ENCODE measurements at places on chromosomes 3 and 15. TPM values are rescaled to one million over a fixed set of nuclear protein-coding genes. Genes with fewer than 3 reads are reported as not detected.

TRH gene
- not detected for total RNA-seq

ZNF662 gene
- 2.7 TPM for total RNA-seq

TEX55 gene
- not detected for total RNA-seq

DNA sequence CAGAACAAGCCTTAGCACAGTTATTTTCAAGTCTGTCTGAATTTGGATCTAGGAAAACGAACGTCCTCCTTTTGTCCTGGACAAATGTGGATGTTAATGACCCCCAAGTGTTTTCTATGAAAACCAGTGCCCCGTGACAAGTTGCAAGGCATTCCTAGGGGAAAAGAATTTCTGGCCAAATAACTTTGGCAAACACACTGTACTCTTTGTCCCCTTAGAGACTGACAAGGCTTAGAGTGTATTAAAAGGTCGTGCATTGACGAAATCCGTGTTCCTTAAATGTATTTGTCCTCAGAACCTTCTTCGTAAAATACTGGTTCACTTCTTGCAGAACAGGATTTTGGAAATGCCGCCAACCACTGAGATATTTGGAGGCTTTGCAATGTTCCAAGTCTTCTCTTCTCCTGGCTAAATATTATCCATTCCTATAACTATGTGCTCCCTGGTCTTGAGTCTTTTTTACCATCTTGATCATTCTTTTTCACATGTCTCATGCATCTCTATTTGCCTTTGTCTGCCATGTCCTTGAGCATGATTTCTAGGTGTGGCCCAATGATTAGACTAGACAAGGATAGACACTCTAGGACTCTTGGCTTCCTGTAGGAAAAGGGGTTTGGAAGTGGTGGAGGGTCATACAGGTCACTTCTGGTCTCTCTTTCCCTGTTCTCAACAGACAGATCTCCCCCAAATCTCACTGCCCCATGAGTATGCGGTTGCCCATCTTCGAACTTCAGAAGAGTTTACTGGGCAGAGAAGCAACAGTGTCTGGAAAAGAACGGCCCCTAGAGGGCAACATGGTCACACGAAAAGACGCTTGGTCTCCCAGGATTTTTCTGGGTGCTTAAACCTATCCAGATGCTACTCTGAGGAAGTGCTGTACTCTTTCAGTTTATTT lies 117.5 kb downstream of the EDEM1 start:
- no peak overlapping the region for H3K27ac ChIP-seq
- no peaks in the 10 kb centered on the region for H3K4me1 ChIP-seq
- H3K27me3 ChIP-seq = no peaks in the 10 kb centered on the region

GRCh38 chr15:41161736-41162135 lies 45.7 kb upstream of the INO80 start:
- H3K36me3 ChIP-seq = no peaks in the 10 kb centered on the region
- no peaks in the 10 kb centered on the region for H3K4me1 ChIP-seq
- H3K27ac ChIP-seq = no peak overlapping the region
- H3K27me3 ChIP-seq = no peaks in the 10 kb centered on the region

- peaks cover 62% of the 10 kb centered on the region for H3K36me3 ChIP-seq
- no peak overlapping the region for H3K27ac ChIP-seq
- H3K4me1 ChIP-seq = no peaks in the 10 kb centered on the region
- no peak for DNase-seq
Measured at GRCh38 chr15:89836267-89837133, 21.8 kb upstream of the ANPEP start.

DNA sequence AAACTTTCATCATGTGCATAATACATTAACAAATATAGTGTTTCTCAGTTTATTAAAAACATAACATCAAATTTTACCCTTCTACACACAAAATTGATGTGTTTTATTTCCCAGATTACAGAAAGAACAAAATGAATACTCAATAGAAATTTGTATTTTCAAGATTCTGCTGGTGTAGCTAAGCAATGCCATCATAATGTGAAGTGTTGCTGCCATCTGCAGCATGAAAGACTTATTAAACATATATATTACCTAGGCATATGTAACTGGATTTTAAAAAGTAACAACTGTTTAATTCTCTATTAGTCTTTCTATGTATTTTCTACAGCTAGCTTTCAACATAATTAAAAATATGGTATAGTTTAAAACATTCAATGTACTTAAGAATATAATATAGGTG lies 27.5 kb downstream of the PLSCR5 start:
- H3K27ac ChIP-seq = no peak overlapping the region
- H3K27me3 ChIP-seq = no peaks in the 10 kb centered on the region
- no peaks in the 10 kb centered on the region for H3K36me3 ChIP-seq
- H3K4me3 ChIP-seq = no peak overlapping the region
- DNase-seq = no peak
- no peaks in the 10 kb centered on the region for H3K4me1 ChIP-seq

- no peak for DNase-seq
- H3K27ac ChIP-seq = no peak overlapping the region
- H3K27me3 ChIP-seq = no peaks in the 10 kb centered on the region
- peaks cover 27% of the 10 kb centered on the region for H3K4me1 ChIP-seq
- H3K4me3 ChIP-seq = no peak overlapping the region
Measured at GRCh38 chr3:11613851-11614487, 29.7 kb downstream of the VGLL4 start.

DNA sequence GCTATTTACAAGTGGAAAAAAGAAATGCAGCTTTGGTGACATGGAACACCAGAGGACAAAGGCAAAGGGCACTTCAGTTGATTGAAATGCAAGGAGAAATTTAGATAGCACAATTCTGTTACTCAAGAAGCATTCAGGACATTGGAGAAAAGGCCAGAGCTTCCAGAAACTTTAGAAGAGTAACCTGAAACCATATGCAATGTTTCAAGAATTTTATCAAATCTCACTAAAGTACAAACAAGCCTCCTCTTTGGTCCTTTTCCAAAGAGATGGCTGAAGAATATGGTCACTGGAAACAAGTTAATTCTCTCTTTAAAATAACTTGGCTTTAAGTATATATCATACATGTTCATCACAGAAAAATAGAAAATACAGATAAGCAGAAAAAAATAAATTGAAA lies 14.6 kb upstream of the LMOD3 start:
- H3K4me3 ChIP-seq = no peak overlapping the region
- peaks cover 2% of the 10 kb centered on the region for H3K27me3 ChIP-seq
- no peaks in the 10 kb centered on the region for H3K4me1 ChIP-seq

Measured in CD4-positive, alpha-beta T cell (primary cell).